GM23248 (cell line): ENCODE measurements at places on chromosomes 7 and 10.

GRCh38 chr7:111274857-111275256 is 183.9 kb downstream of the LRRN3 start:
- peak; percentile 17 for DNase-seq

DNA sequence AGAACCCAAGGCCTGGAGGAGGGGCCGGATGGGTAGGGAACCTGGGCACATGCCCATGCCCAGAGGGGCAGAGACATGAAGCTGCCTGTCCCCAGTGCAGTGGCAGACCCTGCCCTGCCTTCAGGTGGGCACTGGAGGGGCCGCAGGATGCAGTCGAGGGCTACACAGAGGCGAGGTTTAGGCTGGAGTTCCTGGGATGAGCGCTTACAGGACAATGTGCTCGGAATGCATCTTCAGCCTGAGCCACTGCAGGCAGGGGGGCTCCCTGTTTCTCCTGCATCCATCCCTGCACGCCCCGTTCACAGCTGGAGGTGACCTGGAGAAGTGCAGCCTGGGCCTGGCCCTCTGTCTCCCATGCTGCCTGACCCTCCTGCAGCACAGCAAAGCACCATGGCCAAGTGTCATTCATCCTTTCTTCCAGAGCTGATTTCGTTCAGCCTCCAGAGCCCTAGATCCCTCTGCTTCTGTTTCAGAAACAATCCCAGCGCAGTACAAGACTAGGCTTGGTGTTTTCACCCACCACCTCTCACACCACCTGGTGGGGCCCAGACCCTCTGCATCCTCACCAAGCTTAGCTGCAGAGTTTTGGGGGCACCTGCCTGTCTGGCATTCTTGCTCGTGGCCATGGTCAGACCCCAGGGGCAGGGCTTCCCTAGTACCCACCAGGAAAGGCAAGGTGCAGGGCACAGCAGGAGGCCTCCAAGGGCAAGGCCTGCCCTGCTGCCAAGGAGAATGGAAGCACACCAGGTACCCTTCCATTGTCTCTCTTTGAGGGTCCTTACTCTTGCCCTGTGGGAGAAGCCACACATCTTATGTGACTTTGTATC is 311.9 kb downstream of the TCERG1L start:
- DNase-seq, result no peak

GRCh38 chr7:25967278-25968204 is 184.5 kb upstream of the NFE2L3 start:
- DNase-seq, result no peak

- no peak for DNase-seq
Observed at GRCh38 chr10:99412099-99412498, 18.3 kb downstream of the GOT1 start.

GRCh38 chr7:80302078-80302477 is 167.4 kb downstream of the GNAI1 start:
- no peak for DNase-seq

- no peak for DNase-seq
Observed at GRCh38 chr10:35691522-35692236, 49.6 kb upstream of the FZD8 start.

- no peak for DNase-seq
Observed at GRCh38 chr7:88092676-88092999, 127.2 kb downstream of the SRI start.

GRCh38 chr7:134985894-134986362 is 380 bp upstream of the AGBL3 start:
- DNase-seq, result no peak

GRCh38 chr10:110498087-110498981 is 627 bp downstream of the DUSP5 start:
- peak; percentile 87 for DNase-seq

GRCh38 chr10:94343151-94343550 is 19.6 kb downstream of the NOC3L start:
- DNase-seq, result peak; percentile 28

GRCh38 chr7:42272793-42273665 is 36.0 kb upstream of the GLI3 start:
- peak; percentile 85 for DNase-seq

GRCh38 chr7:151409667-151410404 is at the start of gene WDR86:
WDR86 (minus strand) TSS chr7:151410038; CDS start chr7:151409589, 449 bp downstream.
- no peak for DNase-seq

- DNase-seq, result no peak
Observed at GRCh38 chr10:48456808-48457761, 147.8 kb downstream of the ARHGAP22 start.
